RPMI7951 (cell line): ENCODE measurements at places on chromosomes 16 and 17. TPM values are rescaled to one million over a fixed set of nuclear protein-coding genes. Genes with fewer than 3 reads are reported as not detected.

DNA sequence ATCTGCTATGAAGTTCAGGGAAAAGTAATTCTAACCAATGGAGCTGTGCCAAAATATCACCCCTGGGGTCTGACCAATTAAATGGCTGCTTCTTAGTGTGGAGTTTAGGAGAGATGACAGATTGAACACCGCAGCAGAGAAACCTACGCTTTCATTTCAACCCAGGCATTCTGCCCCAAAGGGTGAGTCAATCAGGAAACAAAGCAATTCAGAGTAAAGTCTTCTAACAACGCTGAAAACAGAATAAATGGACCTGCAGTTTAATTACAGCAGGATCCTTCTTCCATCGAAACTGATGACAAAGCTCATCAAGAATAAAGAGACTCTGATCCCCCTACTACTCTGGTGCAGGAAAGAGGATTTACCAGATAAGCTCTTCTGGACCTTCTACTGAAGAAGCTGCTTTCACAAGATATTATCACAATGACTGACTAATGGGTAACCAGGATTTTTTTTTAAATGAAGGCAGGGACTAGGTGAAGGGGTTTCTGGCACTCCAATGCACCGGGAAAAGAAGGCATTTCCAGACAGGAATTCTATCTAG is 16.7 kb downstream of the RFFL start:
- peak; percentile 36 for DNase-seq

DNA sequence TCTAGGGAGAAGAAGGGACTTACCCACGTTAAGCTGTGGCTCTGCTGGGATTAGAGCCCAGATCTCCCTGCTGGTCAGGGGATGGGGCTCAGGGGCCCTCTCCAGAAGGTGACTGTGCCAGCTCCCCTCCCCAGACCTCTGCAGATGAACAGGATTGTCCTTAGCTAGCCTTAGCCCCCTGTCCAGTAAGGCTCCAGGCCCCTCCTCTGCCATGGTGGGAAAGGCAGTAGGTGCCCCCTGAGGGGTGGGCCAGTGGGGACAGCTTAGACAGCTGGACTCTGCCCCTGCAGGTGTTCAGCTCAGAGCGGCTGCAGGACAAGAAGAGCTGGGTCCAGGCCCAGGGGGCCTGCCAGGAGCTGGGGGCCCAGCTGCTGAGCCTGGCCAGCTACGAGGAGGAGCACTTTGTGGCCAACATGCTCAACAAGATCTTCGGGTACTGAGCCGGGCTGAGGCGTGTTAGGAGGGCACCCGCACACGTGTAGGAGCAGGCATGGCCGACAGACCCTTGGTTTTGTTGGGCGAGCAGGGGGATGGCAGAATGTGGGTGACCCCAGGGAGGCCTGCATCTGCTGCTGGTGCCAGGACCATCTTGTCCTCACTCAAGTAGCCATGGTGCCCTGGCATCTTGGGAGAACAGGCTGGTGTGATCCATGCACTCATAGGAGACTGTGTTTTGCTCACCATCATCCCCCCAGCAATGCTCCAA is 50.9 kb downstream of the MRC2 start:
- DNase-seq: no peak

DNA sequence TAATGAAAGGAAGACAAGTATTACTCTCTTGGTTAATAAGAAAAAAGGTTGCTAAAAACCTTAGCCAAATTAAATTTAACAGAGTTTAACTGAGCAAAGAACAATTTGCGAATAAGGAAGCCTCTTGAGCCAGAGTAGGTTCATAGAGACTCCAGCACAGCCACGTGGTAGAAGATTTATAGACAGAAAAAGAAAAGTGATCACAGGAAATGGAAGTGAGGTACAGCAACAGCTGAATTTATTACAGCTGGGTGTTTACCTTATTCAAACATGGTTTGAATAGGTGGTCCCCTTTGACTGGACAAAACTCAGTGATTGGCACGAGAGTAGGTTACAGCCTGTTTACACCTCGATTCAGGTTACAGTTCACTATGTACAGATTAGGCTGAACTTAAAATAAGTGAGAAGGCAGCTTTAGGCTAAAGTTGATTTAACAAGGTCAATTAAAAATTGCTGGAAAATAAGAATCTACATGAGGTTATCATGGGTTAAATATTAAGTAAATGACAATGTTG is 3.3 kb upstream of the CCL15 start:
- DNase-seq: no peak

- no peak for DNase-seq
Measured at GRCh38 chr17:72882426-72882825, 210.1 kb downstream of the SLC39A11 start.

- no peak for DNase-seq
Measured at GRCh38 chr17:71883258-71883657, 237.6 kb upstream of the SOX9 start.

DNA sequence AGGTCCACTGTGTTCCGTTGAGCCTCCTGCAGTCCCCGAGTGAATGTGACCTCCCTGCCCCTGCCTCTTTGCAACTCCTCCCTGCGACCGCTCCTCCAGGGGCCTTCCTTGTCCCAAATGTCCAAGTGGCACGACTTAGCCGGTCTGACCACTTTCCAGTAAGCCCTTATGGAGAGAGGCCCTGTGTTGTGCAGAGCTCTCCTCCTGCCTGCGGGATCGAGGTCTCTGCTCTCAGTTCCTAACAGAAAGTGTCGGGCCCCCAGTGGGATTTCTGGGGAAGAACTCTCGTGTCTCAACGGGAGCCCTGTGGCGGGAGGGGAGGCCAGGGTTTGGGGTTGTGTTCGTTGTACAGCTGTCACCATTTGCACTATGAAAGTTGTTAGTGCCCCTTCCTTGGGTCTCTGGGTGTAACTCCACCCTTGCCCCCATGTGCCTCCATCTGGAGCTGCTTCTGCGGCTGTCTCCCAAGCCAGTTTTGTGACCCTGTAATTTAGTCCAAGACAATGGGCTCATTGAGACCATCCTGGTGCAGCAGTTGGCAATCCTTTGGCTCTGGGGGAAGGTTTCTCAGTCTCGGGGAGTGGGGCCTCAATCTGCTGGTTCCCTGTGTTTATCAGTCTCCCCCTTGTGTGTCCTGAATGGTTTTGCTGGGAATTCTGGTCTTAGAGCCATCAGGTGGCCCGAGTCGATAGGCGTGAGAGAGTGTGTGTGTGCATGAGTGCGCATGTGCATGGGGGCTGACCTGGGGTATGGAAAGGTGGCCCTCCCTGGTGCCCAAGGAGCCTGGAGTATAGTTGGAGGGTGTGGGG is 234.5 kb downstream of the SEC14L1 start:
- no peak for DNase-seq

DNA sequence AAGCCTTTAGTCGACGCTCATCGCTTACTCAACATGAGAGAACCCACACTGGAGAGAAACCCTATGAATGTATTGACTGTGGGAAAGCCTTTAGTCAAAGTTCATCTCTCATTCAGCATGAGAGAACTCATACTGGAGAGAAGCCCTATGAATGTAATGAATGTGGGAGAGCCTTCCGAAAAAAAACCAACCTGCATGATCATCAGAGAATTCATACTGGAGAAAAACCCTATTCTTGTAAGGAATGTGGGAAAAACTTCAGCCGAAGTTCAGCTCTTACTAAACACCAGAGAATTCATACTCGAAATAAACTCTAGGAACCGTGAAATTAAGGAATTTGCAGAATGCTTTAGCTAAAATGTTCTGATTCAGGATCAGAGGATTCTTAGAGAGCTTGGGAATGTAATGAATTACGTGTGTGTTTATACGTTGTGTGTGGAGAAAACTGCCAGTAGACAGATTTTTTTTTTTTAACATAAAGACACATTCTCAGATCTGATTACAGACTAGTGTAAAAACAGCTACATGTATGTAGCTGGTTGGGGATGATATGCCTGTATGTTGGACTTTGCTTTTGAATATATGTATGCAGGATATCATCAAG is 25.4 kb downstream of the ZFP90 start:
- peak; percentile 20 for DNase-seq

DNA sequence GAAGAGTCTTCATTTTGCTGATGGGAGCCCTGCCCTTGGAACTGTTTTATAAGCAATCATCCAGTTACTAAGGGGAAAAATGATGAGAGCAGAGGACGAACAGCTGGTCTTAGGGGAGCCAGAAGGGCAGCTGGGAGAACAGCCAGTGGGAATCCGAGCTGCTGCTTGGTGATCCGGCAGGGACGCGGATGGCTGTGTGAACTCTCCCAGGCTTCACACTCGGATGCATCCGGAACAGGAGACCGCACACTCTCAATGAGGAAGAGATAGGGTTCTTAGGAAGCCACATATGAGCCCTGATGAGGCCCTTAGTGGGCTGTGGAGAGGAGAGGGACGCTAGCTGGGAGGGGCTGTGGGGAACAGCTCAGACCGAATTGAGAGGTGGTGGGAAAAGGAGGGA is 5.0 kb upstream of the CACNG5 start:
- no peak for DNase-seq

- no peak for DNase-seq
Measured at GRCh38 chr17:18018411-18018921, 20.5 kb downstream of the ATPAF2 start.

DNA sequence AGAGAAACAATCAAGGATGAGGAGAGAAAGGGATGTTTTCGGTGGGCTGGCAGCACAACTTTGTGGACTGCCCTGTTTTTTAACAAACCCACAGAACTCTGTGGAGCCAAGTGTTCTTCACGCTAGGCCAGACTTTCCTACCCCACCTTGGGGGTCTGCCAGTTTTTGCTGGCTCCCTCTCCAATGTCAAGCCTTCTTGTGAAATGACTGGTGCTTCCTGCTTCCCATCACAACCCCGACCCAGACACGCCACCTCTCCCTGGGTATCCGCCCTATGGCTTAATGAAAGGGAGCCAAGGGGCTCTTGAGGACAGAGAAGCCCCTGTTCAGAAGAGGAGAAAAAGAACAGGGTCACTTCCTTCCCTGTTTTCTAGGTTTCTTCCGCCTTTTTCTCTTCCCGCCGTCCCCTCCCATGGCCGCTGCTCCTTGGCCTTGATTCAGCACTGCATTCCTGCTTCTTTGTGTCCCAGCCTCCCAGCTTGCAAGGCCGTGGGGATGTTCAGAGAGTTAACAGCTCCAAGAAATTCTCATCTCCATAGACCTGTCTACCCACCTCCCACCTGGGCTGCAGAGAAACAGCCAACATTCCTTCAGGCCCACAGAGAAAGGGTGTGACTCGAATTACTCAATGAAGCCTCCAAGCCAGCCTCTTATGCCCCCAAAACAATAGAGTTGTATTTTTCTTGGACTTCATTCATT is 16.5 kb upstream of the SOX9 start:
- DNase-seq: no peak

GRCh38 chr17:82487910-82488309 is 29.4 kb downstream of the NARF start:
- no peak for DNase-seq

- DNase-seq: no peak
Measured at GRCh38 chr17:8354236-8354635, 14.6 kb downstream of the ODF4 start.

DNA sequence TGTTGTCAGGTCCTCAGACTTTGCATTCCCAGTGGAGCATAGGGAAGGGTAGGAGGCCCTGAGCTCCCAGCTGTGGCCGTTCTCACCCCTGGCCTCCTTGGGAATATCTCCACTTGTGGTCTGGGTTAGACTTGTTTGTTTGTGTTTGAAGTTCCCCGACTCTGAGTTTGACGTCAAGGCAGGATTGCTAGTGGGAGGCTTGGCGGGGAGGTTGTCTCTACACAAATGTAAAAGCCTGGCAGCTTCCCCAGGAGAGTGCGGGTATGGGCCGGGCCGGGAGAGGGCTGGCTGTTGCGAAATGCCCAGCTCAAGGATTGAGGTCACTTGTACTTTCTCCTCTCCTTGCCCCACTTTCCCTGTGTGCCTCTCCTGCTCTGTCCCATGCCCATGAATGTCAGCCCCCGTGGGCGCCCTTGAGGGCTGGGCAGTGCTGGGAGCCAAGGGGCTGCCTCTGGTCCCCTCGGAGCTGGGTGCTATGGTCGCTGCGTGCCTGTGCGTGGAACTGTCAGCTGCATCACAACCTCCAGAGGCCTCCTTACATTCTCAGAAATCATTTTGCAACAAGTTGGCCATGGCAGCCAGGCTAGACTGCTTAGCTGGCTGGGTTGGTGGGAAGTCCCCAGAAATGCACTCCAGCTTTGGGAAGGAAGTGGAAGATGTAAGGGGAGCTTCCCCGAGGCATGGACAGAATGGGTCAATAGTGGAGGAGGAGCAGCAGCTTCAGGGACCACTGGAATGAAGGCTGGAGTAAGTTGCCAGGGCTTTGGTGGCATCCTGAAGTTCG is 84.3 kb downstream of the KSR1 start:
- DNase-seq: peak; percentile 32

GRCh38 chr16:50251375-50252081 is 14.8 kb upstream of the ADCY7 start:
- DNase-seq: peak; percentile 84

GRCh38 chr16:23255000-23255399 is 47.1 kb upstream of the SCNN1B start:
- DNase-seq: no peak

DNA sequence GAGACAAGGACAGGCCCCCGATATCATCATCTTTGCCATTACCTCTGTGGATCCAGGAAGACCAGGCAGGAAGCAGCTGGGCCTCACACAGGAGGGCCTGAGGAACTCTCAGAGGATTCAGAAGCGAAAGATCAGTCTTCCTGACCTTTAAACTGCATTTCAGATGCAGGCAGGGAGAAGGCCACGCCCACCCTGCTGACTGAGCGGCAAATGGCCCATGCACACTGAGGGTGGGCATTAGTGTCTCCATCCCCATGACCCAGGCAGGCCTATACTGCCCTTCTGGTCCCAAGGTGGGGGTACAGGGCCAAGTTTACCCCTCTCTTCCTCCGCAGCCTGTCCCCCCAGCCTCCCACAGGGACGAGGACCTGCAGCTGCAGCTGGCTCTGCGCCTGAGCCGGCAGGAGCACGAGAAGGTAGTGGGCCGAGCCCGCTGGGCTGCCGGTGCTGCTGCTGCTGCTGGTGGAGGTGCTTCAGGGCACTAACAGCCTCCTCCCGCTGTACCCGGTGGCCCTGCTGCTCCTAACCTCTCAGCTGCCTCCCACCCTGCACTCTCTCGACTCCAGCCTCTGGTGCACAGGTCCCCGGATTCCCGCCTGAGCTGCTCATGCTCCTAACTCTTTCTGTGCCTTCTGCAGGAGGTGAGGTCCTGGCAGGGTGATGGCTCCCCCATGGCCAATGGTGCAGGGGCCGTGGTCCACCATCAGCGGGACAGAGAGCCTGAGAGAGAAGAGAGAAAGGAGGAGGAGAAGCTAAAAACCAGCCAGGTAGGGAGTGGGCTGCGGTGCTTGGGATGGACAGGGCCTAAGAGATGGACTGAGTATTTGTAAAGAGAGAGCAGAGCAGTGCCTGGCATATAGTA is 6.2 kb downstream of the EPN3 start:
- no peak for DNase-seq

DNA sequence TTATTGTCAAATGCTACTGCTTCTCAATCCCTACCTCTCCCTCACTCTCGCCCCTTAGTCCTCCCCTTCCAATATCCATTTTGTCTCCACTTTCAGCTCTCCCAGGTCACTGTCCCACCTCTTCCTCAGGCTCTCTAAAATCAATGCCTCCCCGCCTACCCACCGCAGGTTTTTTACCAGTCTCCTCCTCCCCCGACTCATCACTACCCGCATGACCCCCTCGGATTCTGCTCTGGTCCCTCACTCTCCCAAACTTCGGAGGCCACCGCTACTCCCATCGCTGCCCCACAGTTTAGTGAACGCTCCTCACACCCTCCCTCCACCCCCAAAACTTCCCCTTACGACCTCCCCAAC is 513 bp downstream of the CRLF3 start:
- peak; percentile 14 for DNase-seq

GRCh38 chr16:52932321-52932720 is 120.4 kb downstream of the CHD9NB start:
- DNase-seq: no peak

The TLCD2 gene
- 0.39 and 0.48 TPM in 2 replicates for total RNA-seq

The ITGB4 gene
- total RNA-seq: 0.36 and 0.39 TPM in 2 replicates

The CNTROB gene
- 19.6 and 23.2 TPM in 2 replicates for total RNA-seq

The KRTAP4-6 gene
- not detected in 2 replicates for total RNA-seq

The KREMEN2 gene
- total RNA-seq: 0.24 and 0.49 TPM in 2 replicates

The TOP2A gene
- 303 and 315 TPM in 2 replicates for total RNA-seq
